ENCODE measurements at places on chromosomes 7 and 10.

DNA sequence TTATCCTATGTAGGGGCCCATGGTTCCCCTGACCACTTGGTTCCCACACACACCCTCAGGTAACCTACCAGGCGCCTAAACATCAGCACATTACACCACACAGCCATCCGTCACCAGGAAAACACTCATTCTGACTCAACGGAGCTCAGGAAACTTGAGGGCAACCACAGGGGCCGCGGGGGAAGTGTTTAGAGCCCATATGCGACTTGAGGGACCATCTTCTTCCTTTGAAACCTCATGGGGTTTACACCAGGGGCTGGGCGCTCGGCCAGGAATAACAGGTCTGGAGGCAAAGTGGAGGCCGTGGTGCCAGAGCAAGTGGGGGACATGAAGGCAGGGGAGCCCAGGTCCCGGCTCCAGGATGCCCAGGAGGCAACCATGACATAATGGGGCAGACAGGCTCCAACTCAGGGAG lies 1.5 kb downstream of the STX1A start:
- no peak for DNase-seq

- no peak for DNase-seq
Observed at GRCh38 chr7:1923409-1924257, 253.6 kb downstream of the ELFN1 start.

DNA sequence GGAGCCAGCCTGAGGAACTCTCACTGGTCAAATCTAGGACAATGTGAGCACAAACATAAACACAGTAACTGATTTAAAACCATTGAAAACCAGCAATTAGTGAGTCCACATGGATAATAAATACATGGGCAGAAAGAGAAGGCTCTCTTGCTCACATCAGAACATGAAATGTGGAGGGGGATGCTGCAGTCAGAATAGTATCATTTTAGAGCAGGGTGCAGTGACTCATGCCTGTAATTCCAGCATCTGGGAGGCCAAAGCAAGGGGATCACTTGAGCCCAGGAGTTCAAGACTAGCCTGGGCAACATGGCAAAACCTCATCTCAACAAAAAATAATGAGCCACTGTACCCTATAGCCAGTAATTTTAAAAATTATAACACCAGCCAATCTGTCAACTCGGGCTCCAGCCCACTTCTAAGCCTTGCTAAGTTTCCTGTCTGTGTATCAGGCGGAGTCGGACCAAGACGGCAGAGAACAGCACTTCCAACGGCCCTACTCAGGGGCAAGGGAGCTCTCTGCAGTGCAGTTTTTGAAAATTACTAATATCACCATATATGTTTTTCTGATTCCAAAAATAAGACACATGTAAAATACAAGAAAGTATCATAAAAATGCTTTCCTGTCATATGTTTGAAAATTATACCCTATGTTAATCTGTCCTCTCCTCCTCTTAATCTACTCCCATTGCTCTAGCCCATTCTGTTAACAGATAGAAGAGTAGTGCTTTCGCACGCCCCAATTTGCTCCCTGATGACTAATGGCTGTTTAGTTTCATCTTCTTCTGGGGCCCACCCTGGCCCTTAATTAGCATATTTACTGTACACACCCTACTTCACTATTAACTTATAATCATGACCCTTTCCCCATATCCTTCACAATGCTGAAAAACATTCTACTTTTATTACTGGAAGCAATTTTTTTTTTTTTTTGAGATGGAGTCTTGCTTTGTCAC lies 17.1 kb downstream of the URGCP start:
- DNase-seq = no peak

GRCh38 chr7:95922191-95922590 lies 149.8 kb downstream of the DYNC1I1 start:
- no peak for DNase-seq

DNA sequence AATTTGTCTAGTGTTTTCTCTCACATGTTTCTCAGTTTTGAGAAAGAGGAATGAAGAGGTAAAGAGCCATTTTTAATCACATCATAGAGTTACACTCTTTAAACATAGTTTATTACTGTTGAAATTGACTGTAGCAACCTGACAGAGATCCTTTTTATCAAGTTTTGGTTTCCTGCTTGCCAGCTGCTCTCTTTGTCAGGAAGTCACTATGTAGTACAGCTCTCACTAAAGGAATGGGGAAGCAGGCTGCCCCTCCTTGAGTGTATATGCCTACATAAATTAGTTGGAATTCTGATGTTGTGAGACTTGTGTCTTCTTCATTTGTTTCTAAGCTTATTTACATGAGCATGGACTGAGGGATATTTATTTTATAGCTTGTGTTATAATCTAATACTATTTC lies 1274.0 kb upstream of the CELF2 start:
- no peak for DNase-seq

- DNase-seq = no peak
Observed at GRCh38 chr7:70539205-70539604, 592.7 kb upstream of the GALNT17 start.

DNA sequence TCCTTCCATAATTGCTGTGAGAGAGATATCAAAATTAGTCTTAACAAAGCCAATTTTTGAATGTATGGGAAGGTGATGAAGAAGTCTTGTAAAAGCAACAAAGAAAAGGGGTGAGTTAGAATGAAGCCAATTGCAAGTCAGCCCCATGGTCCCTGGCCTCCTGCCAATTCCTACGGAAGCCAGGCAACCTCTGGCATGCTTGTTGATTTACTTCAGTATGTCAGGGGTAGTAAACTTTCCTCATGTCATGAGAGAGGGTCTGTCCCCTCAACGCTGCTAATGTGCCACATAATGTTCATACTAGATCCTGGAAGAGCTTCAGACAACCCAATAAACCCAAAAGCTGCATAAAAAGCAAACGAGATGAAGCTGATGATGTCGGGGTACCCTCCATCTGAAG lies 159.1 kb upstream of the YAE1 start:
- DNase-seq = no peak

- DNase-seq = no peak
Observed at GRCh38 chr7:2124604-2125345, 108.0 kb downstream of the MAD1L1 start.

DNA sequence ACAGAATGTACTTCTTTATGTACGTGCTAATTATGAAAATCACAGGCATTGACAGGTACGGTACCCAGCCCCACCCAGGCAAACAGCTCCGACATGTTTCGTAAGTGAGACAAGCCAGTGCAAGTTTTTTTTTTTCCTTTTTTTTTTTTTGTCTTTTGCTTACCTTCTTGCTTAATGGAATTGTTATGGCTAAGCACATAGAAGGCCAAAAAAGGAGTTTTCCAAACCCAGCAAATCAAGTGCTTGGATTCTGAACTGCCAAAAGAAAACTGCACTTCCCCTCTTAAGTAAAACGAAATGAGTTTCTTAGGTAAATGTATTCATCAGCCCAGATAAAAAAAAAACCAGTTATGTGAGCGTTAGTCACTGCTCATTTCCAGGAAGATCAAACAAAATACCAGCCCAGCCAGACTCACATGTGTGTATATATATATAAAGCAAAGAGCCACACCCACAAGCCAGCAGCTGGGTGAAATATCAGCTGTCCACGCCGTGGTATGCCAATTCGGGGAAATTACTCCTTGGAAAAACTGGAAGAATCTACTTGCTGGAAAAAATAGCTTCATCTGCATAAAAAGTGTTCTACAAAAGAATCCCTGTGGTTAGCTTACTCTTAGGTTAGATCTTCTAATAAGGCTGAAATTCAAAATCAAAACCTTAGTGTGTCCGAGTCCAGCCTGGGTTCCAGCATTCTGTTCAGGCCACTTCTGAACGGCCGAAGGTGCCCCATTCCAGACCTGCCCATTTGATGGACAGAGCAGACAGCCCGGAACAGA lies 8.0 kb downstream of the KLF6 start:
- DNase-seq = peak; percentile 84

- DNase-seq = no peak
Observed at GRCh38 chr10:51510231-51510630, 189.2 kb downstream of the CSTF2T start.

DNA sequence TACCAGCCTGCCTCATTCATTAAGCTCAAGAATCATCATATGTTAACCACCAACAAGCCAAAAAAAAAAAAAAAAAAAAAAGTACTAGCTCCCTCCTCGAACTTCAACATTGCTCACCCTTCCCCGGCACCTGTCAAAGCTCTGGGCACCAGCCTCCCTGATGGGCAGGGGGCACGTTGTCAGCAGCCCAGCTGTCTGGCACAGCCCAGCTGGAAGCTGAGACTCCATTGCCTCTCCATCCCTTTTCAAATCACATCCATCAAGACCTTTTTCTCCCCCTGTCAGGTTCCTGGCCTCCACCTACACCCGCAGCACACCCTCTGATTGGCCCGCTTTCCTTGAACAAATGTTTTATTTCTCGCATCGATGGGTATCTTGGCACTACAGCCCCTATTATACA lies 913.3 kb upstream of the AUTS2 start:
- DNase-seq = no peak

GRCh38 chr10:33716501-33717267 lies 382.2 kb upstream of the NRP1 start:
- no peak for DNase-seq
